ENCODE measurements at places on chromosomes 2 and 18.
A peak's percentile ranks its signal among the peaks of the same experiment; 100 is the strongest.

GRCh38 chr2:61705625-61706024 lies 148.2 kb downstream of the FAM161A start:
- no peak for DNase-seq

- no peak for DNase-seq
Measured at GRCh38 chr2:127063701-127064590, 43.0 kb downstream of the BIN1 start.

GRCh38 chr2:240786871-240787311 lies 33.1 kb downstream of the KIF1A start:
- no peak for DNase-seq

DNA sequence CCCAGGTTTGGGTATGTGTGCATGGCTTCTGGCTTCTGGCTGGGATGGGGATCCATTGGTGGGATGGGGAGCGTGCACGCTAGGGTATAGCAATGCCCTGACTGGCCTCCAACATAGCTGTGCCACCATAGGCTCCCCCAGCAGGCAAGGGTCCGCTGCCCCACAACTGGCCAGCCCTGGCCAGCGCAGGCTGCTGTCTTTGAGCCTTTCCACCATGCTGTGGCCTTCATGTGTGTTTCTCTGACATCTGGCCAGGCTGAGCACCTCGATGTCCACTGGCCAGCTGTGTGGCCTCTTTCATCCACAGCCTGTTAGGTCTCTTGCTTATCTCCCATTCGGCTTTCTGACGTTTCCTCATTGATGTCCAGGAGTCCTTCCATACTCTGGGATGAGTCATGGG lies 231.3 kb downstream of the NDUFA10 start:
- DNase-seq = no peak

DNA sequence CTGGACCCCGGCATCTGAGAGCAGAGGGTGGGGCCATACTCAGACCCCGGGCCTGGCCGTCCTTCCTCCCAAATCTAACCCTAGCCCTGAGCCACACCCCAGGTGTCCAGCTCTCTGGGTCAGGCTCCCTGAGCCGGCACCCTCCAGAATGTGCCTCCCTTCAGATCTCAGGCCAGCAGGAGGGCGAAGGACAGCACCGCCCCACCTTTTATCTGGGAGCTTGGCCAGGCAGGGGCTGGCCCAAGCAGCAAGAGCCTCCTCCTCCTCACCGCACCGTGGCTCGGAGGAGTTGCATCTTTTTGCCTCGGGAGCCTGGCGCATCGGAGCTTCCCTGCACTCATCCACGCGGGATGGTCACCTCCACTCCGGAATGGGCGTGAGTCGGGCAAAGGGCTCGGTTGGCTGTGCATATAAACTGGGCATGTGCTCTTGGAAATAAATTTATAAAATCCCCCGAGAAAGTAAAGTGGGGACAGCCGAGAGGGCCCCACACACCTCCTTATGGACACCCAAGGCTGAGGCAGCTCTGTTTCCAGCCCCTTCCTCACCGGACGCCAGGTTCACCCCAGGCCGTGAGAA lies 69.1 kb upstream of the CTDP1 start:
- no peak for DNase-seq

GRCh38 chr2:158931572-158931971 lies 36.9 kb upstream of the TANC1 start:
- no peak for DNase-seq

GRCh38 chr2:33321236-33321771 lies 155.1 kb upstream of the RASGRP3 start:
- no peak for DNase-seq

DNA sequence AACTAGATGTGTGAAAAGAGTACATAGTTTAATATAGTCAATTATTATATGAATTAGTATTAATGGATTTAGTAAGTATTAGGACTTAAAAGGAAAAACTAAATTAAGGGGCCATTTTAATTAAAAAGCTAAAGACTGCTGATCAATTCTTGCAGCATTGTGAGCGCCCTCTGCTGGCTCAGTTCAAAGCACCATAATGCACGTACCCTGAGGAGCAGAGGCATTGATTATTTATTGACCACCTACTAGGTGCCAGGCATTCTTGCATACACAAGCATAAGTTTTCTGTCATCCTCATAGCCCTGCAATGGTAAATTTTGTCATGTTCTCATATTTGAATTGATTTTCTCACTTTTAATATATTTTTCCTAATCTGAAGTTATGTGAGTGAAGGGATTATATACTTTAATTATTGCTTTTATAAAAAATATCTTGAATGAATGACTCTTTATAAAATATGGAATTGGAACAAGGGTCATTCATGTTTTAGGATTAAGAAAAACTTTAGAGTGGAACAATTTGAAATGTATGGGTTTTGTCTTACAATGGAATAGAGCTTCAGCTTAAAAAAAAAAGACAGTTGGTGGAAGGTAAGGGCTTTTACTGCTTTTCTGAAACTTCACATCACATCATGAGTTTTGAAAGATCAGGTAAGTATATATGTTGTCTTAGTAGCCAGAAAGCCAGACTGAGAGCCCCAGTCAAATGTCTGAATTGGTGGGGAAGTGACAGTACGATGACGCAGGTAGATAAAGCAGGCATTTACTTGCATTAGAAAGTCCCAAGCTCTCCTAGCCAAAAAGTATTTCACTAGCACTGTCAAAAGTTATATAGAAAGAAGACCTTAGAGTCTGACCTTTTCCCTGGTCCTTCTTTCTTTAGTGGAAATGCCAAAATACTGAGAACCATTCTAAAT lies 9.7 kb downstream of the ITGA4 start:
- peak; percentile 78 for DNase-seq

DNA sequence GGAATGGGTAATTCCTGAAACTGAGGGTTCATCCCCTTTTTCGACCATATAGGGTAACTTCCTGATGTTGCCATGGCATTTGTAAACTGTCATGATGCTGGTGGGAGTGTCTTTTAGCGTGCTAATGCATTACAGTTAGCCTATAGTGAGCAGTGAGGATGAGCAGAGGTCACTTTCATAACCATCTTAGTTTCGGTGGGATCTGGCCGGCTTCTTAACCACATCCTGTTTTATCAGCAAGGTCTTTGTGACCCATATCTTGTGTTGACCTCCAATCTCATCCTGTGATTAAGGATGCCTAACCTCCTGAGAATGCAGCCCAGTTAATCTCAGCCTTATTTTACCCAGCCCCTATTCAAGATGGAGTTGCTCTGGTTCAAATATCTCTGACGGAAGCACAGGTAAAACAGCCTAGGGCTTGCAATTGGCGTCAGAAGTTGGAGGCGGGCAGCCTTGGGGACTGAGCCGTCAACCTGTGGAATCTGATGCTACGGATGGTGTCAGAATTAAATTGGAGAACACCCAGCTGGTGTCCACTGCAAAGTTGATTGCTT lies 19.5 kb downstream of the RALBP1 start:
- DNase-seq = no peak

DNA sequence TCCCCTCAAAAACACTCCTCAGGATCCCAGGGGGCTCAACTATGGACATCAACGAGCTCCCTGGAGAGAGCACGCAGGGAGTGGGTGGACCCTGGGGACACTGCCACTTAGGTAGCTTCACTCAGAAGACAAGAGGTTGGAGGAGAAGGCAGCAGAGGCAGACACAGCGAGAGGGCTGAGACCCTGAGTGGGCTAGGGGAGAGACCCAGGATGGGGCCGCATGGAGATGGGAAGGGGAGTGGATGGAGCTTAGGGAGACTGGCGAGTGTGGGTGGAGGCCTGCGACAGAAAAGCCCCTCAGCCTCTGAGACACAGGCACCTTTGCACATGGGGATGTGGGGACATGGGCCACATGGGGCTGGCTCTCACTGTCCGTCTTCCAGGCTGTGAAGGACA lies 70.9 kb downstream of the ASB1 start:
- no peak for DNase-seq

DNA sequence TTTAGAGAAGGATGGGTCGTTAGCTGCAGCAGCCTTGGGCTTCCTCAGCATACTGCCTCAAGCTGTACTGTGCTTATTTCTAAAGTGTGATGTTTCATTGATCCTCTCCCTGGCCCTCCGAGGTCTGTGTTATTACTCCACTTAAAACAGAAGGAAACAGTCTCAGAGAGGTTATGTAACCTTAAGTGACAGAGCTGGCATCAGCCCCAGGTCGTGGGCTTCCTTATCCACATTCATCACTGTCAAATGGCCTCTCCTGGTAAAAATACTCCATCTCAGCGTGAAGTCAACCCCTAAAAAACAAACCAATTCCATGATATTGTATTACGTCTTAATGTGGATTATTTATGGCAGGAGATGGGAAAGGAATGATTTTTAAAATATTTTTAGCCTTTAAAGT lies 153.3 kb upstream of the NOSTRIN start:
- no peak for DNase-seq

DNA sequence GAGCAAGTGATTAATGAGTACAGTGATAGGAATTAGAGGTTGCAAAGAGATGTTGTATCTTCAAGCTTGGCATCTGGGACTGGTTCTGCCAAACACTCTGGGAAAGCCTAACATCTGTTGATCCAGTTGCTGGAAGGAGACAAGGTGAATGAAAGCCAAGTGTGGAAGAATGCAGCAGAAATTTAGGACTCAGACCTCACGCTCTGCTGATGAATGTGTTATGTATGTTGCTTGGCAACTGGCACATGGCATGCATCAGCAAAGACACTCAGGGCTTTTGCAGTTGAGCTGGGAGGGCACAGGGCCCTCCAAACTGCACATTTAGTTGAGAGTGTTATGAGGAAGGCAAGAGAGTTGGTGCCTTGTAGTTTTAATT lies 105.5 kb downstream of the COLEC12 start:
- DNase-seq = no peak

DNA sequence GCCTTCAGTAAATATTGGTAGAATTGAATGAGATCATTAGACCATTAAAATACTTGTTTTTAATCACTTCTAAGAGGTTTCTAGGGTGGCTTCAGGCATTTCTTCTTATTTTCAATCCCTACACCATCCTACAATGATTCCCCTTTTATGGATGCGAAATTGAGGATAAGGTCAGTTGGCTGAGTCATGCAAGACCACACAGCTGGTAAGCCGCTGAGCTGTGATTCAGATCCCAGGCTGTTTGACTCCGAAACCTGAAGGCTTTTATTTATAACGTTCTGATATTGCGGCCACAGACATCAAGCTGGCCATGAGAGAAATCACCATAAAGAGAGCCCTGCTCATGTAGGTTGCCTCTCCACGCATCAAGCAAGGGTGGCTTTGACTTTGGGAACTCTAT lies 133.4 kb downstream of the VAPA start:
- DNase-seq = no peak

DNA sequence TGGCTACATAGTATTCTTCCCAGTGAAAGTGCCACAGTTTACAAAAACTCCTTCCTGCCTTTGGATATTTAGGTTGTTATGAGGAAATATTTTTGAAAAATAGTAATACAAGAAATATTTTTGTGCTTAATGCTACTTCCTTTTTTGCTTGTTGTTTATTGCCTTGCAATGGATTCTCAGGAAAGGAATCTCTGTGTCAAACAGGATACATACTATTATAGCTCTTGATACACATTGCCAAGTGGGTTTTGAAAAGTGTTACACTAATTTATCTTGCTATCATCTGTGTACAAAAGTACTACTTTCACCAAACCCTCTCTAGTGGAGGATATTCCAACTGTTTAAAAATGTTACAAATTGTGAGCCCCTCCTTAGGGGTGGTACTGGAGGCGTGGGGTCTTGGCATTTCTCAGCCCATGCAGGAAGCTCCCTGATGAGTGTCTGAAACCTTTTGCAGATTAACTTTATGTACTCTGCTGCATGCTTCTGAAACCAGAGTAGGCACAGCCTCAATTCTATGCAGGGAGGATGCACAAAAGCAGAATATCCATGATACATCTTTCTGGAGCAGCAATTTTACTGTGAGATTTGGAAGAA lies 54.5 kb downstream of the EVA1A start:
- DNase-seq = no peak

- DNase-seq = no peak
Measured at GRCh38 chr18:66013969-66014368, 263.2 kb downstream of the CDH7 start.

GRCh38 chr2:42199002-42199401 lies 29.8 kb downstream of the EML4 start:
- no peak for DNase-seq

GRCh38 chr2:230751062-230751461 lies 38.4 kb downstream of the CAB39 start:
- no peak for DNase-seq

DNA sequence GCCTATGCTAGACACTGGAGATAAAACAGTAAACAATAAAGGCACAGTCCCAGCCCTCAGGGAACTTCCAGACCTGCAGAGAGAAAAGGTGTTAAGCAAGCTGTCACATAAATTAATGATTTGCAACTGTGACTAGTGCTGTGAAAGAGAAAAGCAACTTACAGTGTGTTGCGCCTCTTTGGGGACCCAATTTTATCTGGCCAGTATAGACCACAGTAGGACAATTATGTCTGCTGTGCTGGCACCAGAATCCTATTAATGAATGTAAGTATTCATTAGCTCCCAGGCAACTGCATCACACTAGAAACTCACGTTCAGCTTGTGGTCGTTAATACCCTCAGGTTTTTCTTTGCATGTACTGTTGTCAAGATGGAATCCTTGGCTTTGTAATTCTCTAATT lies 55.3 kb upstream of the CHST9 start:
- no peak for DNase-seq

GRCh38 chr2:192053921-192054320 lies 140.8 kb downstream of the TMEFF2 start:
- no peak for DNase-seq

DNA sequence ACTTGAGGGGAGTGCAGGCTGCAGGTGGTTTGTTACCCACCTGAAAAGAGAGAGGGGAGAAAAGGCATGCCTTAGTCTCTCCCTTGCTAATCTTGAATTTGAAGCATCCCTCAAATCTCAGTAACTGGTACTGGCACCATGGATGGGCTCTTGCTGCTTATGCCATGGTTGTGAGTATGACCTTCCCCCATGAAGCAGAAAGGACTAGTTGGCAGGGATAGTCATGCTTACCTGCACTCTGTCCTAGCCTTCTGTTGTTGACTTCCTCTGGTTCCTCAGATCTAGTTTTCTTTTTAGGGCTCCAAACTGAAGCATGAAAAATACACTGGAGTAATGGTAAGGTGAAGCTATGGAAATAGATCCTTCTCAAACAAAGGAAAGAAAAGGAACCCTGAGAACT lies 191.2 kb downstream of the SPAG16 start:
- no peak for DNase-seq

DNA sequence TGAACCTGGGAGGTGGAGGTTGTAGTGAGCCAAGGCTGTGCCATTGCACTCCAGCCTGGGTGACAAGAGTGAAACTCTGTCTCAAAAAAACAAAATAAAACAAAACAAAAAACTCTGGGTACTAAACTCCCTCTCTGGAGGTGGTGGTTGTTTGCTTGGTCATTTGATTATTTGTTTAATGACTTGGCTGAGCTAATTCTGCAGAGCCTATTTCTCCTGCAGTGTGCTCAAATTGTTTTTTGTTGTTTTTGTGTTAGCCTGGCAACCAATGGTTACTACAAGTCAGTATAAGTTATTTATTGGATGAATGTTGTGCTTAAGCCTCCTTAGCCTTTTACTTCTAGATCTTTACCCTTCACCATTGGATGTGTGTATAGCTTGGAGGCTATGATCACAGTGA lies 387.5 kb downstream of the ADCYAP1 start:
- DNase-seq = no peak

DNA sequence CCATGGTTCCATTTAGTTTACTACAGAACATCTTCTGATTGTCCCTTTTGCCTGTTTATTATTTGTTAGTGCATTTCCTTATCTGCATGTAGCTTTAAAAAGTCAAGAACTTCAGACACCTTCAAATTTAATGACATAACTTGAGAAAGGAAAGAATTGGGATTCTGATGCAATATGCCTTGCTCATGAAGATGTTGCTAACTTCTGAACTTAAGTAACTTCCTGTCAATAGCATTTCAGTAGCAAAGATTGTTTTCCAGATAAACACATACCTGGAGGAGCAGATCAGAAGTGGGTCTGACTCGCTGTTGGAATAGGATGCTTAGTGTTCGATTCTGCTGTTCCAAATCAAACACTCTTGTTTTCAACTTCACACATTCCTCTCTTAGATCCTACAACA lies 190.2 kb upstream of the LYPD1 start:
- no peak for DNase-seq
